ENCODE measurements at places on chromosomes 5 and 9. TPM values are rescaled to one million over a fixed set of nuclear protein-coding genes. Genes with fewer than 3 reads are reported as not detected.
A peak's percentile ranks its signal among the peaks of the same experiment; 100 is the strongest.

DNA sequence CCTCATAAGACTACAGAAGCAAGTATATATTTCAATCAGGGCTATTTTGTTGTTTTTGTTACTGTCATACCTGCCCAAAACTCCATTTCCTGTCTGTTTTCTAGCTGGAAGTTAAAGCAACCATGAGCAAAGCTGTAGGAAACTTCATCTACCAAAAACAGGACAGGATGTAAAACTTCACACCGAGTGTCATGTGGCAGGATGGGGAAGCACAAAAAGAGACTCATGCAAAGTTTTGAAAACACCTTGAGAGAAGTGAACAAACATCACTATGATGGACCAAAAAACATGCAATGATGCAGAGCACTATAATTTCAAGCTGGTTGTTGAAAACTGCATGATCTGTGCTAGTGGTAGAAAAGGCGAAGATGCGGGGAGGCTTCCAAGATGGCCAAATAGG lies 6.3 kb upstream of the GZMA start:
- no peak for DNase-seq

Gene IFNB1
- polyA plus RNA-seq, result not detected

Gene SLC6A7
- 0.15 TPM for polyA plus RNA-seq

Gene AGXT2
- polyA plus RNA-seq, result not detected

GRCh38 chr5:144120661-144121180 lies 49.7 kb downstream of the YIPF5 start:
- no peak for DNase-seq

GRCh38 chr9:10566848-10567247 lies 46.0 kb downstream of the PTPRD start:
- DNase-seq, result no peak

Gene RNF38
- 27.9 TPM for polyA plus RNA-seq

DNA sequence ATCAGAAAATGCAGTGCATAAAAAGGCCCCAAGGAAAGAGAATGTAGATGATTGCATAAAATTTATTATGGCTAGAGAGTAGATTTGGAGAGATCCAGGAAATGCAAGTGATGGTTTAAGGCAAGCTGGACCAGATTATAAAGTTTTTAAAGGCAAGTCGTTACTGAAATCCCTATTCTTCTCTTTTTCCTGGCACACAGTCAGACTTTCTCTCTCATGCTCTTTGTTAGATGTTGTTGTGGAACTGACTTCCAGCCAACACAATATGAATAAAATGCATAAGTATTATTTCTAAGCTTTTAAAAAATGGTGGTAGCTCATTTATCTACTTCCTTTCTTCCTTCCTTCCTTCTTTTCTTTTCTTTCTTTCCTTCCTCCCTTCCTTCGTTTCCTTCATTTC lies 1085.4 kb upstream of the CDH6 start:
- DNase-seq, result peak; percentile 39

Gene MELK
- polyA plus RNA-seq, result 10.5 TPM
